ENCODE measurements at places on chromosomes 11 and 22. TPM values are rescaled to one million over a fixed set of nuclear protein-coding genes. Genes with fewer than 3 reads are reported as not detected.

GRK2 gene
- 33.6 TPM for polyA plus RNA-seq

ZP1 gene
- not detected for polyA plus RNA-seq

DNA sequence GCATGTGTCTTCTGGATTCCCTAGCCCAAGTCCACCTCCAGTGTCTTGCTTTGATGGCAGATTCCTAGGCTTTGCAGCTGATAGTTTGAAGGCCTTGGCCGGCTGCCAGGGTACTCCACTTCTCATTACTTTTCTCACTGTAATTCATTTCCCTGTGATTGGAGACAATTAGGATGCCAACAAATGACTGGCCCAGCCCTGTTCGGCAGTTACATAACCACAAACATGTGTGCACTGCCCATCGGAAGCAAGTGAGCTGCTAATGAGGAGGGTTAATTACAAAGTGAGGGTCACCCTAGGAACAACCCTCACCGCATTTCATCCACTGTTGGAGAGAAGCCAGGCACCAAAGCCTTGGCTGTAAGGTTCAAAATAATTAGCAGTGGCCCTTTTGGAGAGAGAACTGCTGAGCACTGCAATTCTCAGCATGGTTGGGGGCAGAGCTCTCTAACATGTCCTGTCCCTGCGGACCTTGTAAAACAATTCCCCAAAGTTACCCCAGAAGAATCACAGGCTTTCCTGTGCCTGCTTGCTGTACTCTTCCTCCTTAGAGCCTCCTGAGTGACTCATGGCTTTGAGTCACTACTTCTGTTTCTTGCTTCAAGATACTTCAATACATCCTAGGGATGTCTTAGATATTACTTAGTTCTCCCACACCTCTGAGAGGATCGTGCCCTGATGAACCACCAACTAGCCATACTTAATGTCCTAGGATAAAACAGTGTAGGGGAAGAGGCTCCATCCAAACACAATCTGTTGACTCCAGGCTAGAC lies 109.7 kb upstream of the GALNT18 start:
- H3K4me1 ChIP-seq = no peaks in the 10 kb centered on the region
- H3K4me3 ChIP-seq = no peak overlapping the region
- H3K27me3 ChIP-seq = peaks cover 28% of the 10 kb centered on the region

- peaks cover 54% of the 10 kb centered on the region for H3K4me1 ChIP-seq
- H3K4me3 ChIP-seq = peak within 1 kb of the TSS; percentile 96
- DNase-seq = peak; percentile 68
- peak within 1 kb of the TSS; percentile 62 for H3K27ac ChIP-seq
These were observed at the start of gene AKIP1 for GRCh38 chr11:8911029-8911823. TSS of gene AKIP1 (plus strand) at chr11:8911189. CDS start at chr11:8911450, 261 bp downstream.

GRCh38 chr22:20418211-20418788 lies 19.3 kb downstream of the SCARF2 start:
- H3K36me3 ChIP-seq = no peaks in the 10 kb centered on the region
- no peak overlapping the region for H3K27ac ChIP-seq
- peak; percentile 70 for DNase-seq

- no peaks in the 10 kb centered on the region for H3K36me3 ChIP-seq
- no peak overlapping the region for H3K27ac ChIP-seq
- no peaks in the 10 kb centered on the region for H3K4me1 ChIP-seq
- no peak overlapping the region for H3K4me3 ChIP-seq
- no peak for DNase-seq
These were observed 22.4 kb upstream of the SLC22A12 start for GRCh38 chr11:64568584-64569140.

MAML2 gene
- polyA plus RNA-seq = 3.4 TPM

DDI1 gene
- not detected for polyA plus RNA-seq

GRCh38 chr11:14954581-14954980 lies 17.6 kb downstream of the CALCA start:
- no peak overlapping the region for H3K4me3 ChIP-seq
- H3K4me1 ChIP-seq = no peaks in the 10 kb centered on the region
- H3K27ac ChIP-seq = no peak overlapping the region
- peaks cover 5% of the 10 kb centered on the region for H3K27me3 ChIP-seq
- H3K36me3 ChIP-seq = no peaks in the 10 kb centered on the region
- no peak for DNase-seq

DNA sequence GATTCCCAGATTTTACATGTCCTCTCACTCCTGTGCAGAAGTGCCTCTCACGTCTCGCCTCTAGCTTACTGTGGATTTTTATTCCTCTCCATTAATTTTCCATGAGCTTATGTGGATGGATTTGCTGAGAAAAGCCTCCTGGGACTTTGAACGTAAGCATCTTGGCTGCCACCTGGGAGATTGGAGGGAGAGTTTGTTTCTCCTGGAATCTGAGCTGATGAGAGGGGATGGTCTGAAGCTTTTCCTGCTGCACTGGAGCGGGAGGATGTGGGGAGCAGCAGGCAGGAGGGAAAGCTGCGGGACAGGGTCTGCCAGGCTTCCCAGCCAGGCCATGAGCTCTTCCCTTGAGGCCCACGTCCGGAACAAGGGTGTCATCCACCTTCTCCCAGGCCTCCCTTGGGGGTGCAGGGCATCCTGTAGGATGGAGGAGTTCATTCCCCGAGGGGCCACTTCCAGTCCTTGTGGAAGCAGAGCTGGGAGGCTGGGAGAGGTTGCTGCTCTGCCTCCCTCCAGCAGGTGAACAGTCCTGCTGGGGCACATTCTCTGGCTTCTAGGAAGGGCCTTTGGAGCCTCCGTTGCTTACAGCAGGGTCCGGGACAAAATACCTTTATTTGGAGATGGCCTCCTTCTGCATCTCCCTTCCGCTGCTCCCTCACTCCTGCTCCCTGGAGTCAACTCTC lies 3.6 kb upstream of the SHANK2 start:
- no peak overlapping the region for H3K4me3 ChIP-seq
- H3K4me1 ChIP-seq = peaks cover 11% of the 10 kb centered on the region
- no peaks in the 10 kb centered on the region for H3K36me3 ChIP-seq
- DNase-seq = no peak
- peaks cover 27% of the 10 kb centered on the region for H3K27me3 ChIP-seq

GRCh38 chr11:59009661-59010060 lies 70.4 kb downstream of the GLYATL1 start:
- H3K4me1 ChIP-seq = peaks cover 46% of the 10 kb centered on the region
- no peaks in the 10 kb centered on the region for H3K27me3 ChIP-seq
- H3K36me3 ChIP-seq = peaks cover 24% of the 10 kb centered on the region
- H3K27ac ChIP-seq = no peak overlapping the region
- no peak for DNase-seq

- no peak overlapping the region for H3K27ac ChIP-seq
- peaks cover 65% of the 10 kb centered on the region for H3K27me3 ChIP-seq
- H3K36me3 ChIP-seq = no peaks in the 10 kb centered on the region
- DNase-seq = no peak
- no peak overlapping the region for H3K4me3 ChIP-seq
- H3K4me1 ChIP-seq = no peaks in the 10 kb centered on the region
These were observed 76.1 kb upstream of the RTL6 start for GRCh38 chr22:44574057-44574639.

SLC25A1 gene
- 70.6 TPM for polyA plus RNA-seq

GLYATL1 gene
- polyA plus RNA-seq = 0.31 TPM

GRCh38 chr11:22192642-22193347 lies at the start of gene ANO5:
TSS of gene ANO5 (plus strand) at chr11:22193085. CDS start at chr11:22193493, 408 bp downstream.
- no peak for DNase-seq
- H3K27ac ChIP-seq = no peak within 1 kb of the TSS
- H3K4me3 ChIP-seq = peak within 1 kb of the TSS; percentile 77
- H3K4me1 ChIP-seq = peaks cover 20% of the 10 kb centered on the region
- peaks cover 39% of the 10 kb centered on the region for H3K27me3 ChIP-seq

PRG3 gene
- not detected for polyA plus RNA-seq

RIC3 gene
- 4.4 TPM for polyA plus RNA-seq

GRCh38 chr11:29249713-29250112 lies 767.1 kb downstream of the KCNA4 start:
- DNase-seq = no peak
- no peaks in the 10 kb centered on the region for H3K36me3 ChIP-seq
- H3K27ac ChIP-seq = no peak overlapping the region
- no peaks in the 10 kb centered on the region for H3K4me1 ChIP-seq
- no peak overlapping the region for H3K4me3 ChIP-seq

DNA sequence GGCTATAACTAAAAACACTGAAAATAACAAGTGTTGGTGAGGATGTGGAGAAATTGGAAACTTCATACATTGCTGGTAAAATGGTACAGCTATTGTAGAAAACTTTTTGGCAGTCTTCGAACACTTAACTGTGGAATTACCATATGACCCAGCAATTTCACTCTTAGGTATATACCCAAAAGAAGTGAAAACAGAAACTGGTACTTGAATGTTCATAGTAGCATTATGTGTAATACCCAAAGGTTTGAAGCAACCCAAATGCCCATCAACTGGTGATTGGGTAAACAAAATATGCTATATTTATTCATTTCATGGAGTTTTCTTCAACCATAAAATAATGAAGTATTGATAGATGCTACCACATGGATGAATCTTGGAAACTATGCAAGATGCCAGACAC lies 40.8 kb upstream of the FTH1 start:
- no peaks in the 10 kb centered on the region for H3K36me3 ChIP-seq
- peaks cover 24% of the 10 kb centered on the region for H3K27me3 ChIP-seq
- DNase-seq = no peak
- no peak overlapping the region for H3K27ac ChIP-seq
- H3K4me3 ChIP-seq = no peak overlapping the region

DNA sequence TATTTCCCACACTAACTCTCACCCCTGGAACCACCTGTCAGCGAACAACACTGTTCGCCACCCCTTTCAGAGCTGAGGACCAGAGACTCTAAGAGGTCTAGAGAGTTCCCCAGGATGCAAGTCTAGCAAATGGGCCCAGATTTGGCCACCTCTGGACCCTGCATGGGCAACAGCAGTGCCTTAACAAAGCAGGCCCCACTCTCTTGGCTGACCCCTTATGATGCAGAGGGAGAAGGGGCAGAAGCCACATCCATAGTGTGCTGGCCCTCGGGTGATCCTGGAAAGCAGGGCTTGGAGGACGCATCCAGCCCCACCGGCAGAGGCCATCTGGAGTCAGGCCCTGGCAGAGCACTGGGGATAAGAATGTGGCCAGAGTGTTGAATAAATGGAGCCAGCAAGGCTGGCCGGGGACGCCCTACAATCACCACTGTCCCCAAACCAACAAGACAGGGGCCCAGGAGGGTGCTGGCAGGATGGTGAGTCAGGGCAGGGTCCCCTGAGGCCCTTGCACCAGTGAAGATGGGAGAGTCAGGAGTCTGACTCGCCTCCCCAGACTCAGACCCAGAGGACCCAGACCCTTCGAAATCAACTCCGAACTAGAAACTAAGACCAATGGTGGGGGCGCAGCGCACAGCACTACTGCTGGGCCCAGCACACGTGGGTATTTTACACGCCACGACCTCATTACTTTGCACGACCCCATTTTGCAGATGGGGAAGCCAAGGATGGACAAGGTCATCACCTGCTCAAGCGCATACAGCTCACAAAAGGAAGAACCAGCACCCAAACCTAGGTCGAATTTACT lies 6.5 kb downstream of the CSNK1E start:
- no peaks in the 10 kb centered on the region for H3K27me3 ChIP-seq
- peak overlapping the region; percentile 16 for H3K27ac ChIP-seq
- no peak for DNase-seq
- peak overlapping the region; percentile 68 for H3K4me3 ChIP-seq
- no peaks in the 10 kb centered on the region for H3K36me3 ChIP-seq

CRYAB gene
- not detected for polyA plus RNA-seq

Data from naive B cell (primary cell).